ENCODE measurements at places on chromosomes 11 and 22. TPM values are rescaled to one million over a fixed set of nuclear protein-coding genes. Genes with fewer than 3 reads are reported as not detected.

DNA sequence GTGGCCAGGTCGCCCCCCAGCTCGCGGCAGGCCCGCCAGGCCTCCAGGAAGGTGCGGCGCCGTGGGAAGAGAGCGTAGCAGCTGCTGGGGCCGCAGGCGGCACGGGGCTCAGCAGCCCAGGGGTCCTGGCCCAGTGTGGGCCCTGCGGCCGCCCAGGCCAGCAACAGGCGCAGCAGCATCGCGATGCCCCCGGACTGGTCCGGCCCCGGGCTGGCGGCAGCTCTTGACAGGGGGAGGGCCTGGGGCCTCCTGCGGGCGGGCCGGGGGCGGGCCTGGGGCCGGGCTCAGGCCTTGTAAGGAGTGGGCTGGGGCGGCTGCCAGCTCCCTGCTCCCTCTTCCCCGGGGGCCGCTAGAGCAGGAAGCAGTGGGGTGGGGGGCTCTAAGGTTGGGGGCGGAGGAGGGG is at the start of gene CD248:
TSS of gene CD248 (minus strand) at position 196 of the 403 bp plus-strand sequence. CDS start at position 179, 17 bp downstream.
- DNase-seq: peak; percentile 55

DNA sequence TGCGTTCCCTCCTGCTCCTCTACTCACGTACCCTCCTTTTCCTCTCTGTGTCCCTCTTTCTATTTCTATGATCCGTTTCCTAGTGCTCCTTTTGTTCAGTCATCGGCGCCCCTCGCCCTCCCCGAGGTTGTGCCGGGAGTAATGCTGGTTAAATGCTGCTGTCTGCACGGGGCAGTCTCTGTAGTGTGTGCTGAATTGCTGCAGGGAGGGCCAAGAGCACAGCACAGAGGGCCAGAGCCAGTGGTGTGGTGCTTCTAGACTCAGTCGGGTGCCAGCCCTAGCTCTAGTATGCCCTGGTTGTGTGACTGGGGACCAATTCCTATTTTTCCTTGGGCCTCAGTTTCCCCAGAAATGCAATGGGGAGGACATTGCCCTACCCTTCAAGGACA is 98.3 kb downstream of the PKNOX2 start:
- no peak for DNase-seq

- DNase-seq: no peak
Measured at GRCh38 chr11:19422276-19422675, 181.5 kb upstream of the E2F8 start.

- DNase-seq: no peak
Measured at GRCh38 chr11:36509201-36509639, 852 bp downstream of the TRAF6 start.

GRCh38 chr22:20509344-20510047 is 2.1 kb downstream of the MED15 start:
- peak; percentile 41 for DNase-seq

- no peak for DNase-seq
Measured at GRCh38 chr11:123168241-123168640, 26.8 kb downstream of the CLMP start.

GRCh38 chr11:117327567-117328374 is at the start of gene CEP164:
CEP164 (plus strand) TSS chr11:117327854; CDS start chr11:117338587, 10,733 bp downstream.
- peak; percentile 95 for DNase-seq

GRCh38 chr22:24185001-24185500 is 3.8 kb downstream of the SUSD2 start:
- no peak for DNase-seq

- DNase-seq: no peak
Measured at GRCh38 chr11:4065086-4065485, 29.5 kb upstream of the RRM1 start.

DNA sequence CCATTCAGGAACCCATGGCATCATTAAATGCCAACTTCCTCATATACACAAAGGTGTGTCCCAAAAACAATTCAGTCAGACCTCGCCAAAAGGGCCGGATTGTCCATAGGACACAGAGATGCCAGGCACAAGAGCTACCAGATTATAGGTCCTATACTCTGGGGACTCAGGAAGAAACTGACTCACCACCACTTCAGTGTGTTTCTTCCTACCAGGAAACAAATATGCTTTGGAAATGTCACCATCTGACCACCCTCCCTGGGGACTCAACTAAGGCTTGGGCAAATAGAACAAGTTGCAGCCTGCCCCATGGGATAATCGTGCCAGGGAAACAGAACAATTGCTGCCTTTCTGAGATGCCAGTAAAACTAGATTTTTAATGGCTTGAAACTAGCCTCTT is 11.7 kb downstream of the POU2AF3 start:
- DNase-seq: no peak

DNA sequence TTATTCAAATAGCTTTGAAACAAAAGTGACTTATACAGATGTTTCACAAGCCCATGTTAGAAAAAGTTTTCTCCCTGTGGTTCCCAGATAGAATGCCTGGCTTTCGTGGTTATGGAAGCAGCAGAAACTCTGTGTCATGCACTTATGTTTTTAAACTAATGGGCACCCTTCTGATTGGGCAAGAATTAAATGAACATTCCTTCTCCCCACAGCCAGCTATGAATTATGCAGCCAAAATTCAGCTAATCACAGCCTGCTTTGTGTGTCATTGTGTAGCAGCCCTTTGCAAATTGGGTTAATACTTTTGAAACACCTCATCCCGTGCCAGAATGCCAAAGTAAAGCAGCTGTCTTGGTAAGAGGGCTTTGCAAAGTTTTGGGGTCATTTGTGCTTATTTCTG is 46.9 kb downstream of the PANX1 start:
- no peak for DNase-seq

GRCh38 chr11:65301491-65302329 is 13.0 kb upstream of the CDC42EP2 start:
- no peak for DNase-seq

GRCh38 chr22:22423681-22424080 is 84.9 kb downstream of the ZNF280B start:
- DNase-seq: no peak

GRCh38 chr11:12102588-12103410 is 7.6 kb upstream of the MICAL2 start:
- no peak for DNase-seq

DNA sequence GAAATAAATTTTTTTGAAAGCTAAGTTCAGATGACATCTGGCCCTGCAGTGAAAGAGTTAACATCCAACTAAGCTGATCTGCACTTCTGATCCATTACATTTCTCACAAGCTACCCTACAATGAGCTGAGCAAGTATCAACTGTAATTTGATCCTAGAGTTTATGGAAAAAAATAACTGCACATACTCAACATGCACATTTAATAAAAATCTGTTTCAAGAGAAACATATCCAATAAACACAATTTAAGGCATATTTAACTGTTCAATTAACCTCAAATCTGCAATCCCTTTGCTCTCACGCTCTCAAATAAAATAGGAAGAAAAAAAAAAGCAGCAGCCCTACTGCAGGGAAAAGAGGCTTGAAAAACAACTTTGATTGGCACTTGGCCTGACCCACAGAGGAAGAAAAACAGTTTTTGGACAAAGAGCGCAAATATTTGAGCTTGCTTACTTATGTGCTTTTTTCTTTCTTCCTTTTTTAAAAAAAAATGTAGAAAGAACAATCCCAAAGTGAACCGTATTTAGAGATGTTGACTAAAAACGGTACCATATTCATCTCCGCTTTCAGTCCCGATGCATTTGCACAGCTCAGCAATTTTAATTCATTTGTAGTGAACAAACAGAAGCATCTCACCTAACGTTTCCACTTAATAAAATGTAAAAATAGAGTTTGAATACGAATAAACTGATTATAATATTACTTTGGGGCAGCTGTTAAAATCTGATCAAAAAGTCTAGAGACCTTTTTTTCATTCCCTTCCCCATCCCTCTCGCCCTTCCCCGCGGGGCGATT is 1.6 kb downstream of the SESN3 start:
- DNase-seq: no peak

DNA sequence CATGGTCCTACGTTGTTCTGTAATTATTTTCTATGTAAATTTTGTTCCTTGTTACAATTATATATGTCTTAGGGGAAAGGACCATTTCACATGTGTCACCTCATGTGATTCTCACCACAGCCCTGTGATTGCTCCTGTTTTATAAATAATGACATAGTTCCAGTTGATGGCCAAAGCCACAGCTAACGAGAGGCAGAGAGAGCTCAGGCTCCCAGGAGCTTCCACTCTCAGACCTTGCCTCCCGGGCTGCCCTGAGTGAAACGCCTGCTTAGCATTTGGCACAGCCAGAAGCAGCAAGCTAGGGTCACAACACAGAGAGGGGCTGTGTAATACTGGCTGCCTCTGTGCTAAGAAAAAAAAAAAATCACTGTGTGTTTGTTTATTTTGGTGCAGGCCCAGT is 5.9 kb downstream of the TMEM121B start:
- no peak for DNase-seq

DNA sequence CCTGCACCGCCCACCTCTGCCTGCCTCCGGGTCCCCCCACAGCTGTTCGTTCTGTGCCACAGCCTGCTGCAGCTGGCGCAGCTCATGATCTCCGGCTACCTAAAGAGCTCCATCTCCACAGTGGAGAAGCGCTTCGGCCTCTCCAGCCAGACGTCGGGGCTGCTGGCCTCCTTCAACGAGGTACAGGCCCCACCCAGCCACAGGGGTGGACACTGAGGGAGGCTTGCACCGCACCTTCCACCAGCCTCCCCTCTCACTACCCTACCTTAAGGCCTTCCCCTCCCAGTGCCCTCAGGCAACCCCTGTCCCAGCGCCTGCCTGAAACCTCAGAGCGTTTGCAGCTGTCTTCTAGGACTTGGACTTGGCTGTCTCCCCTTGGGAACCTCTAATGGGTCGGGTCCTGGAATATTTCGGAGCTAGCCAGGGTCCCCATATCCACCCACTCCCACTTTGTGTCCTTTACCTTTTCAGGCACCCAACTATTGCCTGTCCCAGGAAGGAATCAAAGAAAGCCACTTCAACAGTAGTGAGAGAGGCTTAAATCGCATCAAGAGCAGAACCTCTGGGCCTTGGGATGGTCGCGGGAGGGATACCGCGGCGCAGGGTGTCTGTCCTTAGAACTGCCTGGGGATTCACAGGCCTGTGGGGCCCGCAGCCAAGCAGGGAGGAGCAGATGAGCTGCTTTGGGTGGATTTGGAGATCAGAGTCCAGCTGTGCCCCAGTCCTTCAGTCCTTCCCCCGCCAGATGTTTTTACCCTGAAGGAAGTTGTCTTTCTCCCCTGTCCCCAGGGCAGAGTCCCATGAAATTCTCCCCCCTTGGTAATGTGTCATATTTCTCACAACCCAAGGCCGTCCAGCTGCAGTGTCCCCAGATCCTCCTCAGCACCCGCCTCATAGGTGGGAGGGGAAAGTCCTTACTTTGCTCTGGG is 13.3 kb downstream of the SLCO2B1 start:
- no peak for DNase-seq

GRCh38 chr11:31096191-31096805 is 273.2 kb downstream of the DCDC1 start:
- DNase-seq: no peak

- no peak for DNase-seq
Measured at GRCh38 chr22:20782596-20783299, 8.8 kb downstream of the SERPIND1 start.

GRCh38 chr11:34964610-34965331 is 48.4 kb downstream of the PDHX start:
- DNase-seq: no peak

GRCh38 chr22:35380013-35380412 is 883 bp upstream of the HMOX1 start:
- no peak for DNase-seq

DNA sequence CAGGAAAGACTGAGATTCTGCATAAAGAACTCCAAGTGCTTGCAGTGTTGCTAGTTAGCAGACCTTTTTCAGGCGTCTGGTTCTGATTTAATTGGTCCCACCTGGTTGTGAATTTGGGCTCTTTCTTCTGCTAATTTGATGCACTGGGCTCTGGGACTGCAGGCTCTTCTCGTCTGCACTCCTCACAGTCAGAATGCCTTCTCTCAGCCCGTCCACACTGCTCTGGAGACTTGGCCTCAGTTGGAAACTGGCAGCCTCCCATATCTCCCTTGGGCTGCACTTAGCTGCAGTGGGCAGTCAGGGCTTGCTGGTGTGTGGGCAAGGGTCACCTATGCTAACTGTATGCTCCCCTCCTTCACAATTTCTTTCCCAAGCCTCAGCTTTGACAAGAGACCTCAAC is 1.5 kb downstream of the TRIM6 start:
- no peak for DNase-seq

- no peak for DNase-seq
Measured at GRCh38 chr11:69817265-69818230, 1.7 kb downstream of the FGF3 start.

- DNase-seq: no peak
Measured at GRCh38 chr11:70468256-70469195, 70.2 kb downstream of the CTTN start.

DNA sequence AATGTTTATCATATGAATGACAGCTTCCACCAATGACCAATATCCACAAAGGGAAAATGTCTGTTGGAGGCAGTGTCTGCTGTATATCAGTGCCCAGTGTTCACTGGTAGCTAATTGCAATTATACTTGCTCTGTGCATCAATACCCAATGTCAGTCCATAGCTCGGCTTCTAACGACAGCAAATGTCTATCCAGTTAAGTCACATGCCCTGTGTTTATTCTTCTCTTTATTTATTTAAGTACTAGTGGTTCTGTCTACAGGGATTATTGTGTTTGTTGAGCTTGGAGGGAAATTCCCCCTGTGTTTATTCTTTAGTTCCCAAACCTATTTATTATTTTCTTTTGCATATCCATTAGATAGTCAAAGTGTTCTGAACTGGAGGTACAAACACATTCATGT is 18.6 kb downstream of the TSKU start:
- no peak for DNase-seq

DNA sequence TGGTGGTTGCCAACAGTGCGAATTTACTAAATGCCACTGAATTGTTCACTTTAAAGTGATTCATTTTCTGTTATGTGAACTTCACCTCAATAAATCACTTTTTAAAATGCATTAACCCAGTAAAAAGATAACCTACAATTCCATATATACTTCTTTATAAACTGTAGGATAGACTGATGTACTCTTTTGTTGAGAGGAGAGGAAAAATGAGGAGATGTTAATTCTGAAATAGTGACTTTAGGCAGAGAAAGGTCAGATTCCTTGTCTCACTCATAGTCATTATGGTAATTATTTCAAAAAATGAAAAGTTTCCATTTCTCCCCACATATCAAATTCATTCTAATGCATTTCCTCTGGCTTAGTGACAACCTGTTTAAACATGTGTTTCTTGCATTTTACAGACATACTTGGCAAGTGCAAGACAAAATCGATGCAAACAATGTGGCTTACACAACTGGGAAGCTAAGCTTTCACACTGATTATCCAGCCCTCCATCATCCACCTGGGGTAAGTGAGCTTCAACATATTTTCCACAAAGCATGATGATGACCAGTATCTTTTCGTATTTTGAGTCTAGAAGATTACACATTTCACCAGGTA is 74.5 kb downstream of the BBOX1 start:
- DNase-seq: no peak

Gene TRIM6
- not detected for polyA plus RNA-seq

Gene LDHAL6A
- polyA plus RNA-seq: not detected

Gene OR5P2
- not detected for polyA plus RNA-seq

Gene MRGPRD
- not detected for polyA plus RNA-seq

Gene TOMM22
- polyA plus RNA-seq: 61.4 TPM

Gene BCR
- 18.4 TPM for polyA plus RNA-seq

Gene RIC3
- polyA plus RNA-seq: 1.5 TPM

Gene TIGD3
- polyA plus RNA-seq: 0.59 TPM

Gene PLET1
- not detected for polyA plus RNA-seq

Gene KCNJ5
- not detected for polyA plus RNA-seq

Gene OR52N2
- polyA plus RNA-seq: not detected

Gene TTC36
- polyA plus RNA-seq: not detected

Gene VSIG2
- not detected for polyA plus RNA-seq

Gene SLC25A18
- polyA plus RNA-seq: not detected

Gene C11orf91
- not detected for polyA plus RNA-seq

Gene ART5
- not detected for polyA plus RNA-seq

Gene DGCR6
- polyA plus RNA-seq: 1.4 TPM

Data from CD8-positive, alpha-beta memory T cell (primary cell).